ENCODE measurements at places on chromosomes 2 and 18.

GRCh38 chr2:62099523-62100175 lies 96.3 kb upstream of the B3GNT2 start:
- DNase-seq: no peak

DNA sequence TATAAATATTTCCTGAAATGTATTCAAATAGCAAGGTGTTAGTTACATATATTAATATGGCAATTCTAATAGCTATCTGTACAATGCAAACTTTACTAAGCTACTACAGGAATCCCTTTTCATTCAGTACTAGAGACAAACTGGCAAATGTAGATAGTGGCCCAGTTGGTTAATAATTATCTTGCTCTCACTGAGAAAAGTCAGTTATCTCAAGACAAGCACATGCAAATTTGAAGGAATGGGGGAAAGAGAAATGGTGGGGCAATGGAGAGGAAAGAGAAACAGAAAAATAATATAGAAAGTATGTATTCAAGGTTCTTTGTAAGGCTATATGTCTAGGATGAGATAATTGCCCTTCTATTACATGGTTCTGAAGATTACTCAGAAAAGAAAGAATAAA lies 280.0 kb downstream of the FIGN start:
- DNase-seq: no peak

DNA sequence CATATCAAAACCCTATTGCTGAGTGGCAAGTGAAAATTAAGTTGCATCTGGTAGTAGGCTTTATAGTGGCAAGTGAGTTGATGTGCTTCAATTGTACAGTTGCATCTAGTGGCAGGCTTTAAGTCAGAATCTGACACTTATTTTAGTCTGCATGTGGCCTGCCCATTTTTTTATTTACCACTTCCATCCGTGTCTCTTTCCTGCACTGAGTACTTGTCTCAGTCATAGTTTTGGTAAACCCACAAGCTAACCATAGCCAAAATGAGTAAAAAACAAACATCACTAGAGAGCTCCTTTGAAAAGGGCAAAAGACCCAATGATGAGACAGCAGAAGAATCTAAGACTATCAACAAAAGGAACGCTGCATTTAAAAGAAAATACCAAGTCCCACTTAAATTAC lies 96.0 kb upstream of the CRACDL start:
- DNase-seq: no peak

GRCh38 chr2:77232909-77233425 lies 289.2 kb downstream of the LRRTM4 start:
- DNase-seq: no peak

- no peak for DNase-seq
Observed at GRCh38 chr2:160429248-160430000, 64.2 kb downstream of the RBMS1 start.

DNA sequence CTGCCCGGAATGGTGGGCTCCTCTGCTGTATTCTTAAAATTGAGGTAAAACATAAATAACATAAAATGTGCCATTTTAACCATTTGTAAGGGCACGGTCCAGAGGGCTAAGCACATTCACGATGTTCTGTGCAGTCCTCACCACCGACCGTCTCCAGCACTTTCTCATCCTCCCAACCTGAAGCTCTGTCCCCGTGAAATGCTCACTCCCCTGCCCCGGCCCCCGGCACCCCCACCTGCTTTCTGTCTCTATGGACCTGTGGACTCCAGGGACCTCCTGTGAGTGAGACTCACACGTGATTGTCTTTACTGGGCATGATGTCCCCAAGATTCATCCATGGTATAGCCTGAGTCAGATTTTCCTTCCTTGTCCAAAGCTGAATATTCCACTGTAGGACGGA lies 38.7 kb upstream of the CTDP1 start:
- DNase-seq: no peak

- DNase-seq: no peak
Observed at GRCh38 chr2:110770959-110771431, 38.6 kb downstream of the ACOXL start.

DNA sequence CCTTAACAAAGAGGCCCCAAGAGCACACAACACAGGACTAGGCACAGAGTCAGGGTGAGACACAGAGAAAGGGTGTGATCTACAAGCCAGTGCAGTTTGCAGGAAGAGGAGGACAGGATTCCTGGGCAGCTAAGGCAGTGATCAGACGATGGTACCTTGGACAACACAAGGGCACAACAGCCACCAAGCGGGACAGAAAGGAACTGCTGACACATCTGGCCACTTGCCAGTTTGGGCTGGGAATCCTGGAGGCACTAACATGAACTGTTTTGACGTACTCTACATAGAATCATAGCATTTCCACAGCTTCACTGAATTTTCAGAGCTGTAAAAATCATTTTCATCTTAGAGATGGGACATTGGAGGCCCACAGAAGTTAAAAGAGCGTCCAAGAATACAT lies 221.5 kb upstream of the SLC35G4 start:
- DNase-seq: peak; percentile 13

- no peak for DNase-seq
Observed at GRCh38 chr18:13465124-13465446, 246.5 kb downstream of the LDLRAD4 start.

DNA sequence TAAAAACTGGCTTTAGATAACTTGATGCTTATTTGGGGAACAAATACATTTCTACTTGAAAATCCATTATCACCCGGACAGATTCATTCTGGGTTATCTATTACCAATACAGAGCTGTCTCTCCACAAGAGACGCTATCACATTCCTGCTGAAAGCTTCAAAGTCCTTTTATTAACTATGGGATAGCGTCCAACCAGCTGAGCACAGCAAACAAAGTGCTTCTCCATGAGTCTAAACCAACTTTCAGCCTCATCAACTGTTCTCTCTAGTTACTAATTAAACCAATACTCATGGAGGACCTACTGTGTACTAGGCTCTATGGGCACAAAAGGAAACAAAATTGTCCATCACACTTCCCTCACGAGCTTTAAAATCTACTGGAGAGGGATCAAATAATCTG lies 132.8 kb downstream of the L3MBTL4 start:
- DNase-seq: no peak

DNA sequence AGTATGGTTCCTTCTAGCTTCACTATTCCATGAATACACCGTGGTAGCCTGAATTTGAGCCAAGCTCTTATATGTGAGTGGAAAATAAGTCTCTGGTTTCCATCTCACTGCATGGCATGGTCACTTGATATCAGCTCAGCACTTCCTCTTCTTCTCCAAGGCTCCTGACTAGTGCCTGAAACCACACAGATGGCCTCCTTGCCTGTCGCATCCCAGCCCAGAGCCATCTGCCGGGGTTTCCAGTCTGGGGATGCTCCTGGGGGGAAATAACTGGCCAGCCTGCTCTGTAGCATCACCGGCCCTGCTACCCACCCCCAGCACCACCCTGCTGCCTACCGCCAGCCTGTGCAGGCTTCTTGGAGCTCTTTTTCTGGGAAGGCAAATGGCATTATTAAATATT lies 7.7 kb upstream of the MARCHF4 start:
- peak; percentile 35 for DNase-seq

GRCh38 chr2:84799772-84800171 lies 81.1 kb downstream of the TRABD2A start:
- no peak for DNase-seq

- DNase-seq: no peak
Observed at GRCh38 chr18:64718808-64719207, 569.9 kb upstream of the LINC00305 start.

GRCh38 chr18:75456199-75456631 lies 28.7 kb upstream of the SMIM21 start:
- no peak for DNase-seq

DNA sequence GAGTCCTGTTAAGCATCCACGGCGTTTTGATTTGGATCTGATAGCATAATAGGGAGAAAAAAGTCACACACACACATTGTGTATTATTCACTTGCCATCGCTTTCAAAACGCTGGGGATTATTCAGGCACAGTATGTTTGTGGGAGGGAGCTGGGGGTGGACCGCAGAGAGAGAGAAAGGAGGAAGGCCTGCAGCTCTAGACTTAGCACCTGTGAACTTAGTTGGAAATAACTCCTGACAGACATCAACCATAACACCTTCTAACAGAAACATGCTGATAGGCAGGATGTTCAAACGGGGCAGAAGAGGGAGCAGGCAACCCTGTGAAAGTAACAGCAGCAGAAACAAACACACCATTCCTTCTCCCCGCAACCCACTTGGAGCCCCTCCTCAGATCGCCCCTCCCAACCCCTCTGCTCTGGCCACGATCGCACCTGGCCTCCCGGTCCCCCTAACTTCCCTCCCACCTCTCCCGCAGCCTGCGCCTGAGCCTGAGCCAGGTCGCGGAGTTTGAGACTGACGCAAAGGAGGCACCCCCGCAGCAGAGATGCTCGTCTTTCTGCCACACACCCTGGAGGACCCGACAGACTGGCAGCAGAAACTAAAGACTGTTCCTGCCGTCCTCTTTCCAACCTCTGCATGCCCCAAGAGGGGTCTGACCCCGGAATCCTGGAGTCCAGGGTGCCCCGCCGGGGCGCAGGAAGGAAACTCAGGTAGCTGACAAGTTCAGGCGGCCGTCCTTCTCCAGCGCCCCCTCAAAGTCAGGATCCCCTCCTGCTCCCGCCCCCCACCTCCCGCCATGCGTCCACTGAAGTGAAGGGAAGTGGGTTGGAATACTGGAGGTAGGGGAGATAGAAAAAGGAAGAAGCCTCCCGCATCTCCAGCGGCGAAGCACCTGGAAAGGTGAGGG lies 738 bp downstream of the CHST9 start:
- peak; percentile 10 for DNase-seq

DNA sequence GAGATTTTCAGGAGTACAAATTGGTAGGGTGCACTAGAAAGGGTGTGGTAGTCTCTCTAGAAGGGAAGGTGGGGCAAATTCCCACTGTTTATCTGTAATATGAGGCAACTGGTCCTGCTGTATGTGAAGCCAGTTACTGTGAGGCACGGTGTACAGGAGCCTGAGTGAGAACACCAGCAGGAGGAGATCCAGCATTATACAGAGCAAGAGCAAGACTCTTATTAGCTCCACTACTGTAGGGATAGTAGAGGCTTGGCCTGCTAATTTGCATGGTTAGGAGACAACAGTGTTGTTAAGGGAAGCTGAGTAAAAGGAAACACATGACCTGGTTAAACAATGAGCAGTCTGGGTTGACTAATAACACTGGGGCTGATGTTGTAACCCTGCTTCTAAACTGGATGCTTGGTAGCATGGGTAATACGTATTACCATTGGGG lies 76.3 kb upstream of the WDSUB1 start:
- DNase-seq: no peak

DNA sequence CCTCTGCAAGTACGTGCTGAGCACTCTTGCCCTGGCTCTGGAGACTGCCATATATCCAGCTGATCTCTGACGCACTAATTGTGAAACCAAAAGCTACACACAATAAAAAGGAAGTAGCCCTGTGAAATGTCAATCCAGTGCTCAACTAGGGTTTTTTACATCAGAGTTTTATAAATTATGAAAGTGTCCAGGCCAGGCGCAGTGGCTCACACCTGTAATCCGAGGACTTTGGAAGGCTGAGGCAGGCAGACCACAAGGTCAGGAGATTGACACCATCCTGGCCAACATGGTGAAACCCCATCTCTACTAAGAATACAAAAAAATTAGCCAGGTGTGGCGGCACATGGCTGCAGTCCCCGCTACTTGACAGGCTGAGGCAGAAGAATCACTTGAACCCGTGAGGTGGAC lies 24.5 kb upstream of the PEX13 start:
- DNase-seq: no peak

GRCh38 chr18:37666991-37667390 lies 101.4 kb upstream of the CELF4 start:
- DNase-seq: no peak

- DNase-seq: no peak
Observed at GRCh38 chr2:226631671-226632070, 167.9 kb downstream of the IRS1 start.

- DNase-seq: no peak
Observed at GRCh38 chr2:185393091-185393490, 345.5 kb upstream of the FSIP2 start.

GRCh38 chr18:75351409-75351808 lies 76.1 kb downstream of the SMIM21 start:
- no peak for DNase-seq

GRCh38 chr2:208172125-208172524 lies 8.7 kb upstream of the CRYGA start:
- DNase-seq: no peak

DNA sequence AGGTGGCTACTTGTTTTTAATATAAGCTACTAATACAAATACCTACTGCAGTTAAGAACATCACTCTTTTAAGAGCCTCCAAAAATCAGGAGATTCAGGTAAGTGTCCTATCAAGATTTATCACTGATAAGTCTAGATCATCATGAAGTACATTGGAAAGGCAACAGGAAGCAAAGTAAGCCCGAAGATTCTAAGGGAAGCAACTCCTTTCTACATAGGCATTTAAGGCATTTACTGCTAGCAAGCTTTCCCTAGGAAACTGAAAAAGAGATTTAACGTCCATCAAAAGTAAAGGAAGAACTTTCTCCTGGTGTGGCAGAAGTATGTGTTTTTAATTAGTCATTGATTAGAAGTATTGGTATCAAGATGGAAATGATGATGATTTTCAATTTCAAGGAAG lies 3.7 kb downstream of the STK17B start:
- no peak for DNase-seq

DNA sequence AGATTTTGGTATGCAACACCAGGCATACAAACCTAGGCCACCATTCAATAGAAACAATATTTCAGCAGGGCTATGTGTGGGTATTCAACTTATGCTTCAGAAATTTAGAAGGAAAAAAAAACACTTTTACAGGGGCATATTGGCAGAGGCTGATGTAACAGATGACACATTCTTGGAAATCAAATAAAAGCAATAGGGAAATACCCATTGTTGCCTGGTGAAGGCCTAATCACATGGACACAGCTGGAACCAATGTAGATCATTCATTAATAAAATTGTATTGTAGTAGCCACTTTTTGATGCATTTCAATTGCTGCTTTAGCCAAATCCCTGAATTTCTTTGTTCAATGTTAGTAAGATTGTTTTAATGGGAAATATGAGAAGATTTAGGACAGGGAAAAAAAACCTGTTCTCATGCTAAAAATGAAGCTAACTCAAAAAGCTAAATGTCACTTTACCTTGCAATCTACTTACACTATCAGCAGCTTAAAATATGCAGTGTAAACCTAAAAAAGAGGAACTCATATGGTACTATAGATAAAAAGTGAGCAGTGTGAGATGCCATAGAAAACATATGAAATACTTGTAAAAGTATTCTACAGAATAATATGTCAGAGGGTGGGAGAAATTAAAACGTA lies 289.4 kb downstream of the ZEB2 start:
- no peak for DNase-seq

- no peak for DNase-seq
Observed at GRCh38 chr2:104318001-104318665, 535.8 kb upstream of the POU3F3 start.

- DNase-seq: no peak
Observed at GRCh38 chr2:888906-889566, 61.6 kb upstream of the SNTG2 start.

- DNase-seq: no peak
Observed at GRCh38 chr2:193581807-193582206, 1387.1 kb upstream of the TMEFF2 start.

DNA sequence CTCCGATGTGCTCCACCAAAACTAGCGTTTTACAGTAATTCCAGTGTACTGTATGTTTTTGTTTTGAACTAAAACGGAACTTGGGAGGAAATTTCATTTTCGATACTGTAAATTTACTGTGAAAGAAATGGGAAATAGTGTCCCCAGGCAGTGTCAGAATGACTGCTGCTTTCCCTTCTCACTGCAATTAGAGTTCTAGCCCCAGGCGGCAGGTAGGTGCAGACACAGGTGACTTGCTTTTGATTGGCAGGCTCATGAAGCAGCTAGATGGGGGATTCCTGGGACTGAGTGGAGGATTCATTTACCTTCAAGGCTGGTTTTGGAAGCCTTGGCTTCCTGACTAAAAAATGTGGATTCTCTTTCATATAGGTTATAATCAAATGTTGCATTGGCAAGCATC lies 27.0 kb downstream of the RPRM start:
- DNase-seq: no peak
